ENCODE measurements at places on chromosomes 1 and 21.
A peak's percentile ranks its signal among the peaks of the same experiment; 100 is the strongest.

- peak; percentile 77 for DNase-seq
- no peaks in the 10 kb centered on the region for H3K36me3 ChIP-seq
- peak overlapping the region; percentile 39 for H3K4me3 ChIP-seq
- no peaks in the 10 kb centered on the region for H3K27me3 ChIP-seq
Measured at GRCh38 chr21:29155118-29155932, 24.9 kb downstream of the MAP3K7CL start.

DNA sequence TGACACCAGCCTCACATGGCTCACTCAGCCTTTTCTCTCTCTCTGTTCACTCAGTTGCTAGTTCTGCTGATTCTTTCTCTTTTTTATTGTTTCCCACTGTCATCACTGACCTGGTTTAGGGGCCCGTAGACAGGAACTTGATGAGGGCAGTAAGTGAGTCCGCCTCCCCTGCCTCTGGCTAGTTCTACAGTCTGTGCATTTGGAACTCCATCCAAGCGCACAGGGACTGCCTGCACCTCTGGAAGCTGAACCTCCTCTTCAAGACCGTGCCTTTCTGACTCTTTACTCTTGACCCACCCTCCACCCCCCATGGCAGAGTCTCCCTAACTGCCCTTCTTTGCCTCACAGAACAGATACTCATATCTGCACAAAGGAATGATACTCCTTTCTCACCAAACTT is 4.2 kb downstream of the TENT5C start:
- DNase-seq, result no peak
- no peaks in the 10 kb centered on the region for H3K36me3 ChIP-seq
- H3K27me3 ChIP-seq, result no peaks in the 10 kb centered on the region
- H3K27ac ChIP-seq, result peak overlapping the region; percentile 89

DNA sequence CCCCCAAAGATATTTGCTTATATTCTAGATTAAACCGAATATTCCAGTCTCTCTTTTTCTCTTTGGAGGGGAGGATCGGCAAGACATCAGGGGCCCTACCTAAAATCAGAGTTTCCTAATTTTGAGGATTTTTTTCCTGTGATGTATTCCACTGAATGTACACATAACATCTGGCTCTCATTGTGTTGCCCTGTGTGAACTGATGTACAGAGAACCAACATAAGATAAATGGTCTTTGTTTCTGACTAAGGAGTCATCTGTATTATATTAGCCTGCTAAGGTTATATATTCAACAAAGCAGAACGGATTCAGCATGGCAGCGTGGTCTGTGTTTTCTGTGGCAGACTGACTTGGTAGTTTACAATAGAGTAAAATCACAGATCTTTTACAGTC is 114.8 kb upstream of the NCAM2 start:
- H3K36me3 ChIP-seq, result no peaks in the 10 kb centered on the region
- no peak overlapping the region for H3K4me3 ChIP-seq
- no peaks in the 10 kb centered on the region for H3K27me3 ChIP-seq
- H3K27ac ChIP-seq, result no peak overlapping the region
- no peaks in the 10 kb centered on the region for H3K4me1 ChIP-seq

DNA sequence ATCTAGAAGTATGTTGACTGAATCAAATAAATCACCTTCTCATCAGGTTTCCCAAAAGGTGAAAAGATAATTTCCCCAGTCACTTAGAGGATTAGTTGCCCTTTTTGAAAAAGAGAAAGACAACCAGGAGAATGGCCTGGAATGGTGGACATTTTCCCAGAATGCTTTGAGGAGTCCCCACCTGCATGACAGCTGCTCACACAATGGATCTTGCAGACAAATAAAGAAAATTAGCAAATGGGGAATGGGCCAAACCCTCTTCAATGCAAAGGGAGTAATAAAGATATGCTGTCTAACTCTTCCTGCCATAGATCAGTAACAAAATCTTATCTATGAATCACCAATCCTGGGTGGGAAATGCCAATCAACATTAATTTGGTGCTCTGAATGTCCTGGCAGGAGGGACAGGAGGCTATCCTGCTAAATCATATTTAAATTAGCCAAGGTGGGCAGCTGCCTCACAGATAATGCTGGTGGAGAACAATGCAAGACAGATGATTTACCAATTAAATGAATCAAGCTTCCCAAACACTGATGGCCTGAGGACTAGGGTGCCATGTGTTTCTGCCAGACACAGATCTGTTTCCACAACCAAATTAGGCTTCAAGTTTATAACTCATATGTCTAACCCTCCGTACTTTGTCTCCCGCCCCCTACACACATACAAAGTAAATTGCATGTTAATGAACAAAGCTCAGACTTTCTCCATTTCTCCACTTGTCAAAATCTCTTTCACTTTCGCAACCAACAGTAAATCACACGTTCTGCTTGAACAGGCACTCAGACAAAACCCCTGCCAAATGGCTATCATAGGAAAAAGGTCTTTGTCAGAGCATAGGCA is 488.0 kb upstream of the PLXNA2 start:
- no peak for DNase-seq
- H3K4me1 ChIP-seq, result no peaks in the 10 kb centered on the region
- H3K27ac ChIP-seq, result no peak overlapping the region

- H3K4me1 ChIP-seq, result no peaks in the 10 kb centered on the region
- no peaks in the 10 kb centered on the region for H3K27me3 ChIP-seq
- H3K27ac ChIP-seq, result peak overlapping the region; percentile 75
- DNase-seq, result no peak
Measured at GRCh38 chr1:61445269-61445825, 279.6 kb downstream of the TM2D1 start.

DNA sequence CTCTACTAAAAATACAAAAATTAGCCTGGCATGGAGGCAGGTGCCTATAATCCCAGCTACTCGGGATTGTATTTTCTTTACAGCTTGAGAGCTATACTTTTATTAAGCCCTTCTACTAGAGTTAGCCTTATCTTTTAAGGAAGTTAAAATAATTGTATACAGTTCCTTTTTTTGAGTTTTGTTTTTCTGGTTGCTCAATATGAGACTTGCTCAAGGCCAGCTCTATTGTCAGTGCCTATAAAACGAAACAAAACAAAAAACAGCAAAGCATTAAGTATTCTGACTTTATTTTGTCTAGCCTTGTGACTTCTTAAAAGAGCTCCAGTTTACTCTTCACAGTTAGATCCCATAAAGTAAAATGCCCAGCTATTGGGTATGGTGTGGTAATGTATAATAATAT is 17.2 kb downstream of the PKN2 start:
- H3K4me3 ChIP-seq, result no peak overlapping the region
- no peak overlapping the region for H3K27ac ChIP-seq
- H3K4me1 ChIP-seq, result peaks cover 20% of the 10 kb centered on the region
- DNase-seq, result no peak

GRCh38 chr1:42822800-42823392 is 5.7 kb upstream of the SVBP start:
- no peak overlapping the region for H3K27ac ChIP-seq
- DNase-seq, result no peak
- no peak overlapping the region for H3K4me3 ChIP-seq

GRCh38 chr1:240693036-240693435 is 81.1 kb upstream of the GREM2 start:
- no peak for DNase-seq
- H3K36me3 ChIP-seq, result no peaks in the 10 kb centered on the region
- no peaks in the 10 kb centered on the region for H3K4me1 ChIP-seq

GRCh38 chr1:244322791-244323521 is 128.8 kb downstream of the ADSS2 start:
- no peaks in the 10 kb centered on the region for H3K36me3 ChIP-seq
- H3K27ac ChIP-seq, result peak overlapping the region; percentile 62
- no peak for DNase-seq
- no peaks in the 10 kb centered on the region for H3K4me1 ChIP-seq
- no peaks in the 10 kb centered on the region for H3K27me3 ChIP-seq
- no peak overlapping the region for H3K4me3 ChIP-seq

GRCh38 chr1:185961664-185962063 is 227.5 kb downstream of the HMCN1 start:
- H3K27me3 ChIP-seq, result no peaks in the 10 kb centered on the region
- H3K4me3 ChIP-seq, result no peak overlapping the region
- DNase-seq, result no peak
- peaks cover 44% of the 10 kb centered on the region for H3K4me1 ChIP-seq
- no peaks in the 10 kb centered on the region for H3K36me3 ChIP-seq
- H3K27ac ChIP-seq, result no peak overlapping the region

DNA sequence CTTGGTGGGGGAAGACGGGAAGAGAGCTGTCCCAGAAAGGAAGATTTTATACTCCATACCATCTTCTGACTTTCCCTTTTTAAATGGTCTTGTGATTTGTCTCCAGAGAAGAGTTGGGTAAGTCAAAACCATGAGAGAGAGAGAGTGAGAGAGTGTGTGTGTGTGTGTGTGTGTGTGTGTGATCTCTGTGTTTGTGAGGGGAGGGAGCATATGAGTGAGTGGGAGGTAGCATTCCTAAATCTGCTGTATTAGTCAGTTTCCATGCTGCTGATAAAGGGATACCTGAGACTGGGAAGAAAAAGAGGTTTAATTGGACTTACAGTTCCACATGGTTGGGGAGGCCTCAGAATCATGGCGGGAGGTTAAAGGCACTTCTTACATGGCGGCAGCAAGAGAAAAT is 102.0 kb upstream of the VANGL1 start:
- no peaks in the 10 kb centered on the region for H3K27me3 ChIP-seq
- H3K27ac ChIP-seq, result no peak overlapping the region
- H3K4me1 ChIP-seq, result no peaks in the 10 kb centered on the region
- no peak for DNase-seq

DNA sequence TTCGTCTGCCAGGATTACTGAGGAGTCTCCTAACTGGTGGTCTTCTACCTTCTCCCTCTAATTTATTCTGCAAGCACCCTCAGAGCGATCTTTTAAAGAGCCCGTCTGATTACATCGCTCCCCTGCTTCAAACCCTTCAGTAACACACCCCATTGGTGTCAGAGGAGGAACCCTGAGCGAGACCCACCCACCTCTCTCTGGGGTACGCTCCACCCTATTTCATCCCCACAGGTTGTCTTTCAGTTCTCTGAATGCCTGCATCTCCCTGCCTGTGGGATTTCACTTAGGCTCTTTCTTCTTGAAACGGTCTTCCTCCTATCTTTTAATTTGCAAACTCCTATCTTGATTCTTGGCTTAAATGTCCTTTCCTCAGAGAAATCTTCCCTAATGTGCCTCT is 39.4 kb downstream of the C1orf21 start:
- no peak overlapping the region for H3K4me3 ChIP-seq
- H3K36me3 ChIP-seq, result no peaks in the 10 kb centered on the region
- no peaks in the 10 kb centered on the region for H3K27me3 ChIP-seq
- H3K4me1 ChIP-seq, result peaks cover 47% of the 10 kb centered on the region

DNA sequence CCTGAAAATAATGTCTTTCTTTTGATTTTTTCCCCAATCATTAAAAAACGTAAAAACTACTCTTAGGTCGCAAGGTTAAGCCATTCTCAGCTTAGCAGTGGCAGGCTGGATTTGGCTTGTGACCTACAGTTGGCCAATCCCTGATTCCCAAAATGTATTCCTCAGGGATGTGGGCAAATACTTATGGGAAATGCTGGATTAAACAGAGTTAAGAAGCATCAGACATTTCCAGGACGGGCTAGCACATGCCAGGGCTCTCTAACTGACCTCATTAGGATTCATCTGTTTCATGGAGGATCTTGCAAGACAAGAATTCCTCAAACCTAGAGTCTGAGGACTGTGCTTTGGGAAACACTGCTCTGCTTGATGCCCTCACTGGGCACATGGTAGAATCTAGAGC is 982 bp upstream of the IL24 start:
- DNase-seq, result no peak
- H3K27ac ChIP-seq, result no peak overlapping the region
- no peaks in the 10 kb centered on the region for H3K36me3 ChIP-seq
- no peaks in the 10 kb centered on the region for H3K4me1 ChIP-seq

- H3K4me3 ChIP-seq, result no peak overlapping the region
- H3K4me1 ChIP-seq, result no peaks in the 10 kb centered on the region
- H3K27me3 ChIP-seq, result no peaks in the 10 kb centered on the region
- DNase-seq, result no peak
- no peaks in the 10 kb centered on the region for H3K36me3 ChIP-seq
Measured at GRCh38 chr1:36803868-36804570, 230.3 kb downstream of the GRIK3 start.

- no peak overlapping the region for H3K27ac ChIP-seq
- H3K27me3 ChIP-seq, result no peaks in the 10 kb centered on the region
- DNase-seq, result no peak
Measured at GRCh38 chr1:76105372-76105771, 30.8 kb downstream of the ST6GALNAC3 start.

GRCh38 chr1:19786988-19787423 is 12.7 kb downstream of the TMCO4 start:
- H3K36me3 ChIP-seq, result peaks cover 10% of the 10 kb centered on the region
- H3K27me3 ChIP-seq, result no peaks in the 10 kb centered on the region
- no peak for DNase-seq
- H3K4me3 ChIP-seq, result no peak overlapping the region

- no peak for DNase-seq
- H3K4me3 ChIP-seq, result no peak overlapping the region
- H3K4me1 ChIP-seq, result no peaks in the 10 kb centered on the region
- H3K27me3 ChIP-seq, result no peaks in the 10 kb centered on the region
- H3K36me3 ChIP-seq, result no peaks in the 10 kb centered on the region
- H3K27ac ChIP-seq, result no peak overlapping the region
Measured at GRCh38 chr21:43767498-43767983, 8.6 kb downstream of the CSTB start.

DNA sequence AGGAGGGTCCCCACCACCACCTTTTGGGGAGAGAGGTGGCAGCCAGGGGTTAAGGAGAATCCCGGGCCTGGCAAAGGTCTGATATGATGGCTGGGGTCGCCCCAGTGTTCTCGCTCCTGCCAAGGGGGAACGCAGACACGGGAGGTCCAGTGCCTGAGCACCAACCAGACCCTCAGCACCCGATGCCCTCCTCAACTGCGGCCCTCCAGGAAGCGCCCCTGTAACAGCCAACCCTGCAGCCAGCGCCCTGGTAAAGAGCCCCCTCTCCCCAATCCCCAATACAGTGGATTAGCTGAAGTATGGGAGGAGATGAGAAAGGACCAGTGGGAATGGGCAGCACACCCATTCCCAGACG is 10.4 kb downstream of the ADAMTSL4 start:
- H3K4me1 ChIP-seq, result peaks cover 65% of the 10 kb centered on the region
- DNase-seq, result no peak
- H3K36me3 ChIP-seq, result peaks cover 27% of the 10 kb centered on the region
- no peaks in the 10 kb centered on the region for H3K27me3 ChIP-seq
- peak overlapping the region; percentile 100 for H3K27ac ChIP-seq
- H3K4me3 ChIP-seq, result peak overlapping the region; percentile 54

GRCh38 chr21:25506887-25507286 is 100.4 kb downstream of the MRPL39 start:
- H3K27ac ChIP-seq, result no peak overlapping the region
- H3K36me3 ChIP-seq, result no peaks in the 10 kb centered on the region
- no peaks in the 10 kb centered on the region for H3K4me1 ChIP-seq

DNA sequence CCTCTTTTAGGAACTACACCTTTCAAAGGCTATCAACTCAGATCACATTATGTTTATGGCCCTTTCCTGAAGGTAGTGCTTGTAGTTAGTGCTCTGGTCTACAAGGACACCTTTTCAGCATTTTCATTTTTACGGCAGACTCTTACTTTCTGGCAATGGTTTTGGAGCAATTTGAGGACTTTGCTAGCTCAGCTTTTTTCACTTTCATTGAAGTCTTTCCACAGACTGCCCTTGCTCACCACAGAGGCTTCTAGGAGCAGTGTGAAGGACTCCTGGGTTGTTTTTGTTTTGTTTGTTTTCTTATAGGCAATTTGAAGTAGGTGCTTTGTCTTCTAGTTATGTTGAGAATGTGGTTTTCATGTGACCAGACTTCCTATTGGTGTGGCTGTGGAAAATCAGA is 43.1 kb downstream of the CD55 start:
- no peaks in the 10 kb centered on the region for H3K27me3 ChIP-seq
- no peak overlapping the region for H3K27ac ChIP-seq
- peaks cover 5% of the 10 kb centered on the region for H3K36me3 ChIP-seq
- no peak for DNase-seq
- H3K4me3 ChIP-seq, result no peak overlapping the region
